Sciatic nerve (tissue), 2 donors: ENCODE measurements at places on chromosomes 11 and 22. TPM values are rescaled to one million over a fixed set of nuclear protein-coding genes. Genes with fewer than 3 reads are reported as not detected.
A peak's percentile ranks its signal among the peaks of the same experiment; 100 is the strongest.

The OR5A2 gene
- total RNA-seq: not detected

GRCh38 chr11:6307876-6308275, 12.4 kb downstream of the CAVIN3 start:
- no peak for DNase-seq

The TTLL8 gene
- total RNA-seq: not detected

GRCh38 chr11:116581349-116581748, 191.4 kb downstream of the BUD13 start:
- DNase-seq: no peak

GRCh38 chr11:75267171-75267970, 26.8 kb downstream of the TPBGL start:
- DNase-seq: peak; percentile 51

GRCh38 chr22:43783777-43784176, 28.3 kb downstream of the EFCAB6 start:
- no peak for DNase-seq

The USH1C gene
- total RNA-seq: not detected

The RANGAP1 gene
- 45.5 TPM for total RNA-seq

The FGF3 gene
- not detected for total RNA-seq

- no peak for DNase-seq
Observed at GRCh38 chr11:126304457-126305075, 706 bp downstream of the DCPS start.

The APOA5 gene
- total RNA-seq: not detected

The GLYATL2 gene
- 0.27 TPM for total RNA-seq
